ENCODE measurements at places on chromosomes 2 and 18.
A peak's percentile ranks its signal among the peaks of the same experiment; 100 is the strongest.

DNA sequence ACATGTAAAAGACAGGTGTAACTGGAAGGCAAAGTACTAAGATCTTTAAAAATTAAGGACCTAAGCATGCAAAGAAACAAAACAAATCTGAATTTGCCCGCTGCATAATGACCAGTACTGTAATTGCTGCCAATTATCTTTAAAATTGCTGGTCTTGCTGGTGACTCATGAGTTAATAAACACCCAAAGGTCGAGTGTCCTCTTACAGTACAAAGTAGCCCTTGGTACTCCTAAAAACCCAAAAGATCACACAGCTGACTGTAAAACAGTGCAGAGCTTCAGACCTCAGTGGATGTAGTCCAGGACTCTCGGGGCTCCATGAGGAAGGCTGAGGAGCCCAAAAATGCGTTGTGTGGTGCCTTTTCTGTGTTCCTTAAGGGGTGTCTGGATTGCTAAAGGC is 308.7 kb downstream of the CNTNAP5 start:
- DNase-seq: no peak

DNA sequence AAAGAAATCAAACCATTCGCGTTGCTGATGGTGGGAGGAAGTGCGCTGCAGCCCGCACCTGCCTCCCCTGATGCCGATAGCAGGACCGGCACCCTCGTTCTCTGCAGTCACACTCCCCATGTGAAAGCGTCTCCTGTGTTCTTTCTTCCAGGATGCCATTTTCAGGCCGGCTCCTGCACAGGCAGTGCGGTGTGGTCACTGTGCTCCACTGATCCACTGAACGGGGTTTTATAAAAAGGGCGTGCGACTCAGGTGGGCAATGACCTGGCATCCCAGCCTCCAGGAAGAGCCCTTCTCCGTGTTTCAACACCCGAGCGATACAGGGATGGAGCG is 88.3 kb upstream of the SNTG2 start:
- no peak for DNase-seq

DNA sequence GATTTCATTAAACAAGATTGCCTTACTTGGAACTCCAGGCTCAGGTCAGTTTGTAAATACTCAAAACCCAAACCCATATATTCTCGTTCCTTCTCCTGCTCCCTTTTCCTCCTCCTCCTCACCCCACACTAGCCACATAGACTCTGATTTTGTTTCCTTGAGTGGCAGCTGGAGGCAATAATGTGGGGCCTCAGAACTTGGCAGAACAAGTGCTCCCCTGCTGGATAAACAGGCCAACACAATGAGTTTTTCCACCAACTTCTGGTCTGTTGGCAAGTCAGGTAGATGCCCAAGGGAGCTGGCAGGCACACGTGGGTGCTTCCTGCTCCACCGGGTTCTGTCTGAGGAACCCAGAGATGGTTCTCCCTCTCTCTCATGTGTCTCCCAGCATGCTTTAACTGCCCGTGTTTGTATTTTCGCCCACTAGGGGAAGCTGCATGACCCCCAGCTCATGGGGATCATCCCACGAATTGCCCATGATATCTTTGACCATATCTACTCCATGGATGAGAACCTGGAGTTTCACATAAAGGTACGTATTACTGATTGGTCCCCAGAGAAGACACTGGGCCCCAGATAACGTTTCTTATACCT is 61.9 kb downstream of the KIF5C start:
- DNase-seq: no peak

DNA sequence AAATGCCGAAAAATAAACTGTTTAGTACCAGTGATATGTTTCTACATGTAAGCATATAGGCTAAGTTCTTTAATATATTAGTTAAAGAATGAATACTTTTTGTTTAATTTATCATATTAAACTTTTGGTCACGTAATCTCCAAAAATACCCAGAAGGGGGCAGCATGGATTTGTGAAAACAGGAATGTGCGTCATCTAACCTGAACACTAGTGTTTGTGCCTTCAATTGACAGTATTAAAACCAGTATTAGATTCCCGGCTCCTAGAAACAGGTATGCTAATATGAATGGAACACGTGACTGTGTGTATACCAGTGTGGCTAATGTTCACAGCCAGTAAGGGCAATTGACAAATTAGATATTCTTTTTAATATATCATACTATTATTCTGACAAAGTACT is 51.8 kb downstream of the WDR7 start:
- peak; percentile 25 for DNase-seq

- DNase-seq: peak; percentile 5
Measured at GRCh38 chr2:16320716-16321115, 344.9 kb downstream of the CYRIA start.

DNA sequence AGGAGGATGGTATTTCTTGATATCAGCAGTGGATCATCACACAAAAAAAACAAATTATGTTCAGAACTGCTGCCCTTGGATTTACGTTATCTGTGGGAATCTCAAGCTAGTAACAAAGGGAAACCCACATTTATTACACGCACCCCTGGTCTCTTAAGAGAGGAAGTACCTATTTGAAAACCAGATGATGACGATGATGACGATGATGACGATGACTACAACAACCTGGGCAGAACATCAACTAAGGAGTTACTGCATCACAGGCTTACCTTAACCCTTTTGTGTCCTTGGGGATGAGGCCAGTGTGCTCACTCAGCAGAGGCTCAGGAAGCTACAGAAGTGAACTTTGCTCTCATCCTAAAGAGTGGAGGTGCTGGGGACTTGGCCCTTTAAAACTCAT is 169.4 kb downstream of the FSHR start:
- DNase-seq: no peak

- no peak for DNase-seq
Measured at GRCh38 chr2:157256626-157257025, 879 bp upstream of the GALNT5 start.

DNA sequence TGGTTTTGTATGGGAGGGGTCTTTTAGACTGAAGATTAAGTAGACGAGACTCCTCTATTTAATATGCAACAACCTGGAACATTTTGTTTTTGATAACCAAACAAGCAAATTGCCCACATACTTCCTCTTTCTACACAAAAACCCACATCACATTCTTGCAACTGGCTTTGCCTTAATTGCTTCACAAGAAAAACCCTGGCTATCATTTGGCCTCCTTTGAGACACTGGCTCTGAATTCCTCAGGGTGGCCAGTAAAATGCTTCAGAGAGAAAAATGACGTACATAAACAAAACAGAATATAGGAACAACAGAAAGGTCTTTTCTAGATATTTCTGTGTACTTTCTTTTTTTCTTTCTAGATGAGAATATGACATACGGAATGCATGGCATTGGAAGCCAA is 103.0 kb downstream of the TRIB2 start:
- no peak for DNase-seq

DNA sequence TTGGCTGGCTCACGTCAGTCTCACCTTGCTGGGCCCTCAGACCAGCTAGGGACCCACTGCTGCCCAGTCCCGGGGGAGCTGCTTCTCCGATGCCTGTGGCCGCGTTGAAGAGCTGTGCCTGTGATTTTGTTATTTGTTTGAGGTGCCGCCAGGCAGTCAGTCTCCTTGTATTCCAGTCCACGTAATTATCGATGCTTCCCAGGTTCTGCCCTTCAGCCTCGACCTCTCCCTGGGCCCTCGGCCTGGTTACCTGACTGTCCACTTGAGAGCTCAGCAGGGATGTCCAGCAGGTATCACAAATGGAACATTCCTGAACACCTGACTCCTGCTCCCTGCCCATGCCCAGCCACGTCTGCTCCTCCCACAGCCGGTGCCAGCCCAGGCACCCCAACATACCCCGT is 195.9 kb upstream of the HS6ST1 start:
- DNase-seq: no peak

- peak; percentile 48 for DNase-seq
Measured at GRCh38 chr2:173231042-173231441, 123.6 kb upstream of the CDCA7 start.

- no peak for DNase-seq
Measured at GRCh38 chr2:69560147-69560482, 83.4 kb downstream of the AAK1 start.

- DNase-seq: no peak
Measured at GRCh38 chr2:11540996-11541692, 7.3 kb downstream of the GREB1 start.

DNA sequence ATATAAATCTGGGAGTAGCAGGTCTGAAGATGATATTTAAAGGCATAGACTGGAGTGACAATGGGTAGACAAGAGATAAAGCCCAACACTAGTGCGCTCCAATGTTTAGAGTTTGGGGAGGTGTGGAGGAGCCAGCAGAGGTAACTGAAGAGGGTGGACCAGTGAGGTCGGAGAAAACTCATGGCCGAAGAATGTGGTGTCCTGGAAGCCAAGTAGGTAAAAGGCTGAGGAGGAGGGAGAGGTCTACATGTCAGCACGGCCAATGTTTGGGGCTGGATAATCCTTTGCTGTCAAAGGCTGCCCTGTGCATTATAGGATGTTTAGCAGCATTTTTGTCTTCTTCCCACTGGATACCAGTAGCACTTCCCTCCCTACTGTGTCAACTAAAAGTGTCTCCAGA is 78.8 kb upstream of the KCNE4 start:
- no peak for DNase-seq

DNA sequence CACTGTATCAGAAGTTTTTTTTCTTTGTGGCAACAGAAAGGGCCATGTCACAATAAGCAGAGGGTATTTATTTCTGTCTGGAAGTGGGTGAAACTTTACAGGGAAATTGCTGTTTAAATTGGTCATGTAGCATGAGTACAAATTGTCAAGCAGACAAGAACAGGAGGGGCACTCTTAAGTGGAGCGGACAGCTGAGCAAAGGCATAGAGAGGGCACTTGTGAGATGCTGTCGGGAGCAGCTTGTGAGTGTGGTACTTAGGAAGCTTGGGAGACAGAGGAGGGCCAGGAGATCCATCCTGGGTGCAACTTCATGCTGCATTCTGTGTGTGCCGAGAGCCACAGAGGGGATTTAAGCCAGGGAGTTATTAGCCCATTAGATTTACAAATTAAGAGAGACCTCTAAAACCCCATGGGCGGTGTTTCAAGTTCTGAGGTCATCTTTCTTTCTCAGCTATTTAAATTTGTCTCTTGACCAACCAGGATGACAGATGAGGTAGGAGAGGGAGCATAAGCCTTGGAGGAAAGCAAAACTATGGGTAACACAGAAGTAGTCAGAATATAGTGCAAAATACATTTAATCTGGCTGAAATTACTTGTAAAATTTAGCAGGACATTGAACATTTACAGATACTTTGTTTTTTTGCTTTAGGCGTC is 30.4 kb downstream of the INPP4A start:
- no peak for DNase-seq

DNA sequence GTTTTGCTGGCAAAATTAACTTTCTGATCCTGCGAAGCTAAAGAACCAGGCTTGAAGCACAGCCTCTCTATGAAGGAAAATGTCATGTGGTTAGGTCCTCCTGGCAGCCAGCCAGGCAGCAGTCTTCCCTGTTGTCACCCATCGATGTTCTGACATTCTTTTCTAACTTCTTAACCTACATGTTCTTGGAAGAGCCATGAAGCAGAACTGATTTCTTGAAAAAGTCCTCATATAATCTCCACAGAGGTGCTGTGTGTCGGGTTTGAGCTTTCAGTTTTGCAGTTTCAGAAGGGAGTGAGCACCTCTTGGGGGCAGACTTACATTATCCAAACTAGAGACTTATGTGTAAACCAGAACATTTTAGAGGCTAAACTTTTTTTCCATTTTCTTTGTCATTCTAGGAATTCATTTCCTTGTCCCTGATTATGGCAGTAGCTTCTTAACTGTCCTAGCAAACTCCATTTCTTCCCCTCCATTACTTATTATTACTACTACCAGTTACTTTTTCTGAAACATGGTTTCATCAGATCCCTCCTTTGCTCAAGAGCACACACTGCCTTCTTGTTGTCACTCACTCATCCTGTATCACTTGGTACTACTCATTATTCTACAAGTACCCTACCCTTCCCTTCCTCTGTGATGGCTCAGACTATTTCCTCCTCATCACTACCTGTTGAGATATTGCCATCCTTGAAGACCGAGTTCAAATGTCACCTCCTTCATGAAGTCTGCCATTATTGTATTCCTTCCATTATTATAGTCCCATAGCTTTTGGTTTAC is 31.1 kb downstream of the DOK1 start:
- no peak for DNase-seq

DNA sequence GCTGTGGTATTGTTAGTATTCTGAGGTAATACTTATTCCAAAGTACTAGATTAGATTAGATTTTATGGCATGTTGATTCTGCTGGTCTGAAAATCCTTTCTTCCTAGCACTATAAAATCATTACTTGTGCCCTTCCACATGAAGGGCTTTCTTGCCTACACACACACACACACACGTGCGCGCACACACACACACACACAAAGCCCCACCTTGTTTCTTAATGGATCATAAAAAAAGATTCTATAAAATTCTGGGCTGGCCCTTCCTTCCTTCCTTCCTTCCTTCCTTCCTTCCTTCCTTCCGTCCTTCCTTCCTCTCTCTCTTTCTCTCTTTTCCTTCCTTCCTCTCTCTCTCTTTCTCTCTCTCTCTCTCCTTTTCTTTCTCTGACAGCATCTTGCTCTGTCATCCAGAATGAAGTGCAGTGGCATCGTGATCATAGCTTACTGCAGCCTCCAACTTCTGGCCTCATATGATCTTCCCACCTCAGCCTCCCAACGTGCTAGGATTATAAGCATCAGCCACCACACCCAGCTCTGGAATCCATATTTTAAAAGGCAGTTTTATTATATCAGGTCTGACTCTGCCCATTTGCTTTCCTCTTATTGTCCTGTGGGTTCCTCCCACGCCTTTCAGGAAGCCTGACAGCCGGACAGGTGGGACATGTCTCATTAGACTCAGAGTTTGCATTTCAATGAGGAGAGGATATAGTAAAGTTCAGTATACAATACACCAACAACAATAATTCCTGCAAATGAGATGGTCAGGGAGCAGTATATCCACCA is 321.1 kb downstream of the PIK3C3 start:
- DNase-seq: no peak

- no peak for DNase-seq
Measured at GRCh38 chr2:33214857-33215256, 261.6 kb upstream of the RASGRP3 start.

GRCh38 chr2:9992427-9993187 is 41.1 kb downstream of the GRHL1 start:
- no peak for DNase-seq

GRCh38 chr2:212991120-212991519 is 160.3 kb downstream of the IKZF2 start:
- DNase-seq: no peak

DNA sequence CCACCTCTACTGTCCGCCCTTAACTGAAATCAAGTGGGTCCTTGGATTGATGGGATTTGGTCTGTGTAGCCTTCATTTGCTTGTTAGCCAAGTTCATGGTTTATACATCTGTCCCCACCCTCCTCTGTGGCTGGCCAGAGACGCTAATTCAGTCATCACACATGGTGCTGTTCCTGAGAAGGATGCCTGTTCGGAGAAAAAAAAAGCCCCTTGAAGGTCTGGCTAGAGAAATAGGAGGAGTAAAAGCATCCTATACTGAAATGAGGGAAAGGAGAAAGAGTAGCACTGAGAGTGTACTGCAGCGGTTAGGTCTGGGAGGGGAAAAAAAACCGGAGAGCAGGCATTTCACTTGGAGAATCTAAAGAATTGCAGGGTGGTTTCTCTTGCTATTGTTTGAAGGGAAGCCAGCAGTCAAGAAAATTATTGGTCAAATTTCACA is 180.6 kb upstream of the EPAS1 start:
- no peak for DNase-seq
